ENCODE measurements at places on chromosomes 4 and X.

- DNase-seq: no peak
Observed at GRCh38 chrX:70183091-70183490, 5.8 kb downstream of the DGAT2L6 start.

- no peak for DNase-seq
Observed at GRCh38 chrX:149518236-149518635, 13.1 kb upstream of the IDS start.

GRCh38 chr4:147480502-147480890, 401 bp upstream of the EDNRA start:
- DNase-seq: no peak

DNA sequence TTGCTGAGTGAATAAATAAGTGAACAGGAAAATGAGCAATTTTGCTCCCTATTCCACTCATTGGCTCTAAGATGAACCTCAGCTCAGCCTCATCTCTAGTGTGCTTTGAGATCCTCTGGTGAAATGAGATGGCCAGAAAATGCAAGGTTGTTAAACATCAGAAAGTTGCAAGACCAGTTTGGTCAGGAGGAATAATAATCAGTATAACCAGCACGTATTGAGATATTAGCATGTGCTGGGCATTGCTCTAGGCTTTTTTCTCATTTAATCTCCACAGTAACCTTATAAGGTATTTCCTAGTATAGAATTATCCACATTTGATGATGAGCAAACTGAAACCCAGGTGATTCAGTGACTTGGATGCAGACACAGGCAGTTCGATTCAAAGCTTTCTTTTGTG, 110.5 kb upstream of the PAK3 start:
- DNase-seq: no peak

DNA sequence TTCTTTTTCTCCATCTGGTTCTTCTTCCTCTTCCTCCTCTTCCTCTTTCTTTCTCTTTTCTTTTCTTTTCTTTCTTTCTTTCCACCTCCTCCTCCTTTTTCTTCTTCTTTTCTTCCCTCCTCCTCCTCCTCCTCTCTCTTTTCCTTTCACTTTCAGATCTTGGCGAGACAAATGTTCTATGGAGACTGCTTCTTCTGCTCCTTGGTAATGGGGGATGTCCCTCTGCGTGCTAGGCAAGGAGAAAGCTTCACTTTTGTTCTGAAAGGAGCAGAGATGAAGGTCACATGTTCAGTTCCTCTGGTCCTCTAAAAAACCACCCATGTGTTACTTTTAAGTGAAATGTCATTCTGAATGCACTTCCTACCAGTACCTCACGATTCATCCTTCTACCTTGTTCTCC, 33.2 kb downstream of the NBDY start:
- DNase-seq: no peak

Measured in CD4-positive, alpha-beta T cell treated with Interleukin-6 at 100 ng/mL for 8 hours (primary cell).